NCI-H187 (cell line): ENCODE measurements at places on chromosomes 2 and 18.

- DNase-seq = no peak
These were observed 103.9 kb upstream of the CBLN2 start for GRCh38 chr18:72648079-72648478.

DNA sequence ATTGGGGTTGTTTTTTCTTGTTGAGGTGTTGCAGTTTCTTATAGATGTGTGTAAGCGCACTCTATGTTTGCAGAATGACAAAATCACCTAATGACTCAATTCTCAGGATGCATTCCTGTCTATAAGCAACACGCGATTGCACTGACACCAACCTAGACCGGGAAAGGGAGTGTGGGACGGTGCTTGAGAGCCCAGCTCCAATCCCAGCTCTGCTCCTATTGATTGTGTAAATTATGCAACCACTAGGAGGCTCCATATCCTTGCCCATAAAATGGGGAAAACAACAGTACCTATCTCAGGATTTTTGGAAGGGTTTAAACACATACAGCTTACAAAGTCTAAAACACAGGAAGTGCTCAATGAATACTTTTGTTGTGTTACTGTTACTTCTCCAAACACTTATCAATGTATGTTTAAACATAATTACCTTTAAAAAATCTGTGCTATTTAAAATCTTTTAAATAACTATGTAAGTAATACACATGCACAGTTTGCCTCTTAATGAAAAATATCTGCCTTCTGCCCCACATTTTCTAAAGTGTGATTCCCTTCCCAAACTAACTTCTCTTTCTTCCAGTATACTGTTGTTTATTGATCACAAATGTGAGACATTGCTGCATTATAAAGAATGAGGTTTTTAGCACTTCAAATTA is 132.5 kb downstream of the SPHKAP start:
- DNase-seq = no peak

- no peak for DNase-seq
These were observed 231.4 kb downstream of the SEPTIN10 start for GRCh38 chr2:109382226-109382895.

GRCh38 chr2:240518981-240519380 is 38.8 kb downstream of the ANKMY1 start:
- no peak for DNase-seq

GRCh38 chr18:78396077-78396476 is 583.5 kb upstream of the SALL3 start:
- DNase-seq = no peak

- DNase-seq = no peak
These were observed 52.0 kb downstream of the HAUS1 start for GRCh38 chr18:46156124-46156745.

GRCh38 chr2:197217541-197217940 is 93.0 kb downstream of the ANKRD44 start:
- no peak for DNase-seq

GRCh38 chr2:101515477-101515876 is 40.6 kb upstream of the RFX8 start:
- DNase-seq = no peak

GRCh38 chr18:78144669-78145068 is 834.9 kb upstream of the SALL3 start:
- DNase-seq = no peak

DNA sequence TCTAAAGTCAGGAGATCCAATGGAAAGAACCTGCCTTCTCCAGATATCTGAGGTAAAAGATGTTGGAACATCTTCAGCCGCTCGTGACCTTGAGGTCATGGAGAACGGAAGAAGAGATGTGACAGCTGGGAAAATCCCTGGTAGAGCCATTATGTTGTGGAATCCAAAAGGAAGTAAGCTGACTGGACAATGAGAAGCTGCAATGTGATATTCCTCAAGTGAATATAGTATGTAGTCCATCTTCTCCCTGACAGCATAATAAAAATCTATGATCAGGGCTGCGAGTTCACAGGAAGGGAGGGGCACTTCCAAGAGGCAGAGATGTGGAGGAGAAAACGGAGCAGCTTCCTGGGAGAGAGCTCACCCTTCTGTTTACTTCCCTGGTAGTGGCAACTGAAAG is 201.0 kb upstream of the SP5 start:
- no peak for DNase-seq

DNA sequence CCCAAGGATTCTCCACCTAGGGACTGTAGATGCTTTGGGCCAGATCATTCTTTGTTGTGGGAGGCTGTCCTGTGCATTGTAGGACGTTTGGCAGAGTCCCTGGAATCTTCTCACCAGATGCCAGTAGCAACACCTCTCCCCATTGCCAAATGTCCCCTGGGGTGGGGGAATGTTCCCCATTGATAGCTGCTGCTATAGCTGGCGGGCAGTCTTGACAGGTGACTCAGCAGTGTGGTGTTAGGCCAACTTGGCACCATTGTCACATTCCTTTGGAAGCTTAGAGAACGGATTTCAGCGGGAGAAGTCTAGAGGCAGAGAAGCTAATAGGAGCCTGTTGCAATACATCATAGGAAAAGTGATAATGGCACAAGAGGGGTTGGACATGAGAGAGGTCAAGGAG is 495.7 kb upstream of the SMIM21 start:
- no peak for DNase-seq

GRCh38 chr2:217886091-217886490 is 116.7 kb downstream of the TNS1 start:
- no peak for DNase-seq

DNA sequence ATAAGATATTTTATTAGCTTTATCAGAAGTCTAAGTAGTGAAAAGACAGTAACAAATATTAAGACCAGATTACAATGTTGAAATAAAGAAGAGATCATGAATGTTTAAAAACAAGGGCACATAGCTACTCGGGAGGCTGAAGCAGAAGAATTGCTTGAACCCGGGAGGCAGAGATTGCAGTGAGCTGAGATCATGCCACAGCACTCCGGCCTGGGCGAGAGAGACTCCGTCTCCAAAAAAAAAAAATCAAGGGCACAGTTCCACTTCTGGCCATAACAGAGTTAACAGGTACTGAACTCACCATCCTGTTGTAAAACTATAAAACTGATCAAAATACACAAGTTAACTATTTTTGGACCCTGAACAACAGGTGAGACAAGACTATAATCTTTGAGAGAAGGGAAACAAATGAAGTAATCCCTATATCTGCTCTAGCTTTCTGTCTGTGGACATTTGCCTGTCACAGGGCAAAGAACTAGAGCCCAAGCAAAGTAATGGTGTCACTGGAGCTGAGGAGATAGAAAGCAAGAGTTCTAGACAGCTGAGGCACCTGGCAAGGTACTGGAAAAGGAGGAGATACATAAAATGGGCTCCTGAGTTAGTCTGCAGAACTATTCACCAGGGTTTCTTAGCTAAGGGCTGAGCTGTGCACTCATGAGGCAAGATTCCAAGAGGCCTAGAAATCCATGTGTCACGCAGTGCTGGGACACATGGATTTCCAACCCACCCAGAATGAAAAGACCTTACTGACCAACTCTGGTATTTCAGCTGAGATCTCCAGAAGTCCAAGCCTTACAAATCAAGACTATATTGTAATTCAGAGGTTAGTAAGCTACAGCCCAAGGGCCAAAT is 15.2 kb downstream of the MMADHC start:
- DNase-seq = no peak

DNA sequence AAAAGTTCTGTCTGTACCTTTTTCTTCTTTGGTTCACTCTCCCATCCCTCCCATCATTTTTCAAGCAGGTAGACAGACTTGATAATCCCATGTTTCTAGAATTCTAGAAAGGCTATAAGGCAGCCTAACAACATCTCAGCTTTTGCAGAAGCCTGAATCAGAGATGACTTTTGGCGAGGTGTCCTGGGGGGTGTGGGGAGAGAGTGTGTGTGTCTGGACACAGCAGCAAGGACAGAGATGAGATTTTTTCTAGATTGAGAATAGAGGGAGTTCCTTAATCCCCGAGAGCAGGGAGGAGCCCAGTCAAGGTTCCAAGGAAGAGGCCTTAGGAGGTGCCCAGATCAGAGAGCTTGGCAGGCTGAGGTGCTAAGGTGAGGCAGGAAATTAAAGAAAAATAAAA is 22.0 kb upstream of the LAPTM4A start:
- DNase-seq = no peak

GRCh38 chr2:68742626-68743415 is 8.2 kb downstream of the ARHGAP25 start:
- DNase-seq = no peak

DNA sequence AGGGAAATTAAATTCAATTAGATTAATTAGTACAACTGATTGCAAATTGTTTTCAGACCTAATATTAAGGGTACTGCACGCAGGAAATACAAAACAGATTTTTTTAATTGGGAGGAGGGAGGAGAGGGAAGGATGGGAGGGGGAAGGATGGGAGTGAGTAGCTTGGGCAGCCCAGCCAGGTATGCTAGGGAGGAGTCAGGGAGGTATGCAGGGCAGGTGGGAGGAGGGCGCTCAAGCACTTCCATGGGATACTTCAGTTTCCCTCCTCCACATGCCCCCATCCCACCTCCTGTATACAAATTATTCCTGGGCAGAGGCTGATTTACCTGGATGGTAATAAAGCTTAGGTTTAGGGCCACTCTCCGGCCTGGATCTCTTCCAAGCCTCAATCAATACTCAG is 76.6 kb upstream of the CAPN13 start:
- no peak for DNase-seq

- no peak for DNase-seq
These were observed 32.0 kb upstream of the B4GALT6 start for GRCh38 chr18:31716362-31716761.

DNA sequence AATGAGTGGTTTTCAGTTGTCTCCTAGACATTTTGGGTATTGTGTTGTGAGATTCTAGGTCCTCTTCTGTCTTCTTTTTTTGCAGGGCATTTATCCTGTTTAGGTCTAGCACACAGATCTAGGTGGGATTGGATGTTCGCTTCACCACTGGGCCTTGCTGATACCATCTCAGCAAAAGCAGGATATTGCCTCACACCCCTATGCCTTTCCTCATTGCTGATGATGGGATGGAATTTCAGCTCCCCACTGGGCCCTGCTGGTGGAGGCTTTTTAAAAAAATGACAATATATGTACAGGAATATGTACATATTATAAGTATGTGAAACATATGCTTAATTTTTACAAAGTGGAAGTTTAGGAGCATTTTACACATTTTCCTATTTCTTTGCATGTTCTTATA is 5.4 kb upstream of the TOGARAM2 start:
- DNase-seq = no peak

- no peak for DNase-seq
These were observed 43.6 kb downstream of the VIT start for GRCh38 chr2:36740061-36740460.

- DNase-seq = no peak
These were observed 1.6 kb downstream of the DSC2 start for GRCh38 chr18:31100436-31101182.
